ENCODE measurements at places on chromosomes 6 and 20. TPM values are rescaled to one million over a fixed set of nuclear protein-coding genes. Genes with fewer than 3 reads are reported as not detected.

The SAMD3 gene
- 0.54 TPM for total RNA-seq

DNA sequence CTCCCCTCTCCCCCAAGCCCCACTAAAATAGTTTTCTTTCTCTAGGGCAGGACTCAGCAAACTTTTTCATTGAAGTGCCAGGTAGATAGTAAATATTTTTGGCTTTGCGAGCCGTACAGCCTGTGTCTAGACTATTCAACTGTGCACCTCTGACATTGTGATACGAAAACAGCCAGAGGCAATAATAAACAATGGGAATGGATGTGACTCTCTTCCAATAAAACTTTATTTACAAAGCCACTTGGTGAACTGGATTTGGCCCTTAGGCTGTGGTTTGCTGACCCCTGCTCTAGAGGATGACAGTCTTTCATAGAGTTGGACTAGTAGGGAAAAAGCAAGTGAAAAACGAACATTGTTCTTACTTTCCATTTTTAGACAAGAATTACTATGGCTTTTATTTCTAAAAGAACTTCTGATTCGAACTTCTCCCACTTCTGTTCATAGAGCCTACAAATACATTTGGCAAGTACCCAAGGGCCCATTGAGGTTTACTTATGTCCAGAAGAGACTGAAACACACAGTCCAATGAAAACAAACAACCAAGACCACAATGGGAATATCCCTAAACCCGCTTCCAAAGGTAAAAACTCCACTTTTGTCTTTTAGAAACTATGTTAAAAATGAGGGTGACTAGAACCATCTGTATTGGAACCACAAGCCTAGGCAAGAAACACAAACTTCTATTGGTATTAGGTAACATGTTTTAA, 46.4 kb upstream of the CDKAL1 start:
- no peak for DNase-seq

DNA sequence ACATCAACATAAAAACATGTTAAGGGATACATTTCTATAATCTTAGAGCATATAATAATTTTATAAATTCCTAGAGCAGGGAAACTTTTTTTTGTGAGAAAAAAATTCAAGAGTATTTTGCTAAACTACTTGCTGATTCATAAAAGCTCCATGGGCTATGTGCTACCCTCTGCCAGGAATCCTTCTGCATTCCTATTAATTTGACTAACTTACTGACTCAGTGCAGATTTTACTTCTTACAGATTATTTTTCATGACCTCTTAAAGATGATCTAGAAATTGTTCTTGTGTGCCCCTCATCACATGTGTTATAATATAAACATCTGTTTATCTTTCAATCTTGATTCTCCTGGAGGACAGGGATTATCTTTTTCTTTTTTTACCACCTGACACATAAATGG, 5.7 kb downstream of the VTA1 start:
- no peak for DNase-seq

The LSM2 gene
- 70.6 TPM for total RNA-seq

- DNase-seq = no peak
Observed at GRCh38 chr6:21900730-21901129, 307.2 kb downstream of the SOX4 start.

The AURKA gene
- 1.6 TPM for total RNA-seq

DNA sequence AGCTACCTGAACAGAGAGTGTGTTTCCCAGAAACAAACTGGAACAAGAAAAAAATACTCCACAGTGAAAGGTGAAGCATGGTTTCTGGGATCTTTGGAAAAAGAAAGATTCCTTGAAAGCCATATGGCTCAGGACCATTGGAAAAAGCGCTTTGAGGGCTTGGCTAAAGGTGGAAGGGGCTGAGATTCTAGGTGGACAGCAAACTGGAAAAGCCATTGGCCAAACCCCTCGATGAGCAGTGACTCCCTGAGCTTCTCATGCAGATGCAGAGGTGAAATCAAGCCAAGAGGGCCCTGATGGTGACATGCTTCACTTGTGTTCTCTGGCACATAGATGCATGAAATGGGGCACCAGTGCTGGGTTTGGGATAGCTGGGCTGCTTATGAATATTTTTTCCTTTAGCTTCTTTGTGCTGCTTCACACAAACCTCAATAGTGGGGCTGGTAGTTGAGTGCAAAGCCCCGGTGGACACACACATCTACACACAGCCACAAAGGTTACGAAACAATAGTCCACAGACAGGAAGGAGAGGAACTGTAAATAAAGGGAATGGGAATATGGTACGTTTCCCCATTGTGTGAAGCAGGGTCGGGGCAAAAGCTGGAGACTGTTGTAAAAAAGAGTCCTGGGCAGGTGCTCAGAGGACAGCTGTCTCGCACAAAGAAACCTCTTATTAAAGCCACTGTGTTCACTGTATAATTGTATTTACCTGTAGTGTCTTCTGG, 117.8 kb downstream of the FOXA2 start:
- DNase-seq = no peak

- no peak for DNase-seq
Observed at GRCh38 chr6:108565893-108566292, 5.2 kb downstream of the FOXO3 start.

The MRAP2 gene
- not detected for total RNA-seq

DNA sequence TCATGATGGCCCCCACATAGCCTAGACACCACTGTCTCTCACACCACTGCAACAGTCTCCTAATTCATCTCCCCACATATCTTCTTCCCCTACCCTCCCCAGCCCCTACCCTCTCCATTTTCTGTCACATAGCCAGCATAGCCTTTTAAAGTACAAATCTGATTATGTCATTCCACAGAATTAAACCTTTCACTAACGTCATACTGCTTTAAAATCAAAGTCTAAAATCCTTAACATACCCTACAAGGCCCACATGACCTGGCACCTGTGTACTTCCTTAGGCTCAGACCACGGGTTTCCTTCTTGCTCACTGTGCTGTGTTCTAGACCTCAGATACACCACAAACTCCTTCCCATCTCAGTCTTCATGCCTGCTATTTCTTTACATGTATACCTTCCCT, 5.9 kb downstream of the OSTM1 start:
- DNase-seq = peak; percentile 9

- DNase-seq = no peak
Observed at GRCh38 chr20:21693322-21693721, 12.1 kb upstream of the PAX1 start.

GRCh38 chr6:111399626-111400025, 83.4 kb downstream of the REV3L start:
- no peak for DNase-seq

The NINL gene
- total RNA-seq = under 0.01 TPM

The C20orf202 gene
- total RNA-seq = under 0.01 TPM

- peak; percentile 70 for DNase-seq
Observed at GRCh38 chr20:58847463-58847862, 3.2 kb downstream of the GNAS-AS1 start.

GRCh38 chr6:5869261-5869660, 137.5 kb downstream of the NRN1 start:
- DNase-seq = no peak

- DNase-seq = no peak
Observed at GRCh38 chr6:1057490-1058135, 254.3 kb upstream of the FOXQ1 start.

The JAG1 gene
- 5.4 TPM for total RNA-seq

DNA sequence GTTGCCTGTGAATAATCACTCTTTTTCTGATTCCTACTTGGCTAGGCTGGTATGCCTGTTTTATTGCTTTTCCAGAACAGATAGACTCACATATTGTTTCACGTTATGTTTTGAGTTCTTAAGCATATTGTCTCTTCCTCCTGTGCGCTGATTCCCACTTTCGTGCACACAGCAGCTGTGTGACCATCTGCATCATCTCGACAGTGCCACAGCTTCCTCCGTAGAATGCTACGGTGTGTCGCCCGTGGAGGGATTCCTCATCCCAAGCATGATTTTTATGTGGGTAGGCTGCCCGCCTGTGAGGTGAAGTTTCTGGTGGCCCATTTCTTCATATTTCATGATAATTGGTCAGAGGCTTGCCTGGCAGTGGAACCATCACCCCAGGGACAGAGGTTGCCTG, 31.8 kb downstream of the PLCB4 start:
- DNase-seq = no peak

The SAPCD1 gene
- 0.27 TPM for total RNA-seq

DNA sequence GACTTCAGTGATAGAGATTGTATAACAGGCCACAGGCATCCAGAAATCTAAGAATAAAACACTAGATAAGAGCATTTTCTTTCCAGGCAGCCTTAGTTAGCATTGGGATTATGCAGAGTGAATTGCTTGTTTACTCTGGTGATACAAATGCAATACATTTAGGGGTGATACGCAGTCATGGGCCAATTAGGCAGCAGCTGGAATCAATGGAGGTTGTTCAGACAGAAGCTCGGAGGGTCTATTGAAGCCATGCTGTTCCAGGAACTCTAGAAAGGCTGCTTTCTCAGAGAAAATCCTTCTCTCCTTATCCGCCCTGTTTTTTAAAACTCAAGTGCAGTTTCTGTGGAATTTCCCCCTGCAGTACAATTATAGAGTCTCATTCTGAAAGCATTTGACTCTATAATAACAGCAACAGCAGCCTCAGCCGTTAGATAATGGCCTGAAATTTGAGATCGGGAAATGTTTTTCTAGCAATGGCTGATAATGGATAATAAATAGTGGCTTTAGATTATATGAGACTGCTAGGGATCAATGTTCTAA, 364.3 kb upstream of the HS3ST5 start:
- DNase-seq = no peak

The PLTP gene
- 31.5 TPM for total RNA-seq
